BJ (cell line): ENCODE measurements at places on chromosomes 16 and 17. TPM values are rescaled to one million over a fixed set of nuclear protein-coding genes. Genes with fewer than 3 reads are reported as not detected.

DNA sequence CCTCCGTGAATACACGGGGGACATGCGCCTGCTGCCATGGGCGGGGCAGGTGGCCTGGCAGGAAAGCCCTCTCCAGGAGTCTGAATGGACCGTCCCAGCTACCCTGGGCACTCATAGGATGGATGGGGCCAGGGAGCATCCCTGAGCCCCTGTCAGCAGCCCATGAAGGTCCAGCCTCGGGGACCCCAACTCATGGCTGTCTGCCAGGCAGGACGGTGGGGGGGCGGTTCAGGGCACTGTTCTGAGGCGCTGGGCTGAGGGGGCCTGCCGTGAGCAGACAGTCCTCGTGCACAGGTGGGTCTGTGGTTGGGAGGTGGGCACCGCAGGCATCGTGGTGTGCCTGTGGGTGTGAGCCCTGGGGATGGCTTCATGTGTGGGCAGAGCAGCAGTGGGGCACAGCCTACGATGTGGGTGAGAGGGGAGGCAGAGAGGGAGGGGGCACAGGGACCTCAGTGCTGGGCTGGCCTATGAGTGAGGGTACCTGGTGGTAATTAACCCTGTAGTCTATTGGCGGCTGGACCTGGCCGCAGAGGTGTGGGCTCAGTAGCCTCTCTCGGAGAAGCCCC is 6.5 kb upstream of the PKMYT1 start:
- DNase-seq, result no peak

- DNase-seq, result no peak
Observed at GRCh38 chr17:50835301-50836234, at the start of gene WFIKKN2. Gene WFIKKN2 (plus strand): TSS chr17:50835586. CDS start chr17:50835938, 352 bp downstream.

GRCh38 chr16:47780213-47780875 is 319.2 kb downstream of the PHKB start:
- no peak for DNase-seq

- DNase-seq, result no peak
Observed at GRCh38 chr17:56030009-56030624, 123.2 kb upstream of the ANKFN1 start.

DNA sequence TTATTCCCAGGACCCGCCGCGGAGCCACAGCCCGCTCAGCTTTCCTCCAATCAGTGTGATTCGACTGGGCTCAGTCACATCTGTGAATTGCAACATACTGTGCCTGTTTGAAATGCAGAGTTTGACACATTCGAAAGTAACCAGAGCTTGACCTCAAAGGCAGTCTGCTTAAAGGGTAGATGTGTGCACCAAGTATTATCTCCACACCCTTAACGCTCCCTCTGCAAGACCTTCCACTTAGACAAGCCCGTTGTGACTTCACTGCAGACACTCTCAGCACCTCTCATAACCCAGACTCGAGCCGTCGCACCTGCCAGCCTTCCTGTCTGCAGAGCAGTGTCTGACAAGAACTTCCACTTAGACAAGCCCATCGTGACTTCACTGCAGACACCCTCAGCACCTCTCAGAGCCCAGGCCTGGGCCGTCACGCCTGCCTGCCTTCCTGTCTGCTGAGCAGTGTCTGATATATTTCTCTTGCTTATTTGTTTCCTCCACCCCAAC is 3.7 kb downstream of the KLHDC4 start:
- DNase-seq, result no peak

Gene CX3CL1
- polyA plus RNA-seq, result 0.02 TPM in 1 of 2 replicates, not detected in the other

- DNase-seq, result no peak
Observed at GRCh38 chr16:67847064-67847861, at the start of gene CENPT. Gene CENPT (minus strand): TSS chr16:67847693. CDS start chr16:67833859, 13,834 bp downstream.

DNA sequence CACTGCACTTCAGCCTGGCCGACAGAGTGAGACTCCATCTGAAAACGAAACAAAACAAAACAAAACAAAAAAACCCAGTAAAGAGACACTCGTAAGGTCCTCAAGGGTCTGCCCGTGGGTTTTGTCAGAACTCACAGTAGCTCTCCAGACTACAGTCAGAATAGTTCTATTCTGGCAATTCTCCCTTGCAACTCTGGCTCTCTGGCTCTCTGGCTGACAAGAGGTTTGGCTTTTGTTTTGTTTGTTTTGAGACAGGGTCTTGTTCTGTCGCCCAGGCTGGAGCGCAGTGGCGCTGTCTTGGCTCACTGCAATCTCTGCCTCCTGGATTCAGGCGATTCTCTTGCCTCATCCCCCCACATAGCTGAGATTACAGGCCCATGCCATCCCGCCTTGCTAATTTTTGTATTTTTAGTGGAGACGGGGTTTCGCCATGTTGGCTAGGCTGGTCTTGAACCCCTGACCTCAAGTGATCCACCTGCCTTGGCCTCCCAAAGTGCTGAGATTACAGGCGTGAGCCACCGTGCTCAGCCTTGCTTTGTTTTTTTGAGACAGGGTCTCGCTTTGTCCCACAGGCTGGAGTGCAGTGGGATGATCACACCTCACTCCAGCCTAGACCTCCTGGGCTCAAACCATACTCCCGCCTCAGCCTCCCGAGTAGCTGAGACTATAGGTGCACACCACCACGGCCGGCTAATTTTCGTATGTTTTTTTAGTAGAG is 20.5 kb upstream of the CHP2 start:
- no peak for DNase-seq

GRCh38 chr17:59565959-59566324 is 532 bp downstream of the DHX40 start:
- no peak for DNase-seq

- DNase-seq, result no peak
Observed at GRCh38 chr16:52741351-52741750, 194.4 kb upstream of the TOX3 start.
